ENCODE measurements at places on chromosomes 16 and 17.

DNA sequence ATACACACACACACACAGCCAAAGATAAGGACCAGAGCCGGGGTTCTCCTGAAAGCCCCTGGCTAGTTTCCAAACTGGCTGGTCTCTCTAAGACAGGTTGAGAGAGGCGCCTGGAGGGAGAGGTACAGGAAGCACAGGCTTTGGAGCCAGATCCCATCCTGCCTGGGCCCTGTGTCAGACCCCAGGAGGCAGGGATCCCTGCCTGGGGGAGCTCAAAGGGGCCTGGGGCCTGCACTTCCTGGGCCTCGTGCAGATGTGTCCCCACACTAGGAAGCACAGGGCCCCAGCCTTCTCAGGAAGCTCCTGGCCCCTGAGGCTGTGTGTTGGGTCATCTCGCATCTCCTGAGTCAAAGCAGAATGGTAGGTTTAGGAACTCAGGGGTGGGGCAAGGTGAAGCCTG, 16.0 kb downstream of the SLC5A10 start:
- DNase-seq = no peak

DNA sequence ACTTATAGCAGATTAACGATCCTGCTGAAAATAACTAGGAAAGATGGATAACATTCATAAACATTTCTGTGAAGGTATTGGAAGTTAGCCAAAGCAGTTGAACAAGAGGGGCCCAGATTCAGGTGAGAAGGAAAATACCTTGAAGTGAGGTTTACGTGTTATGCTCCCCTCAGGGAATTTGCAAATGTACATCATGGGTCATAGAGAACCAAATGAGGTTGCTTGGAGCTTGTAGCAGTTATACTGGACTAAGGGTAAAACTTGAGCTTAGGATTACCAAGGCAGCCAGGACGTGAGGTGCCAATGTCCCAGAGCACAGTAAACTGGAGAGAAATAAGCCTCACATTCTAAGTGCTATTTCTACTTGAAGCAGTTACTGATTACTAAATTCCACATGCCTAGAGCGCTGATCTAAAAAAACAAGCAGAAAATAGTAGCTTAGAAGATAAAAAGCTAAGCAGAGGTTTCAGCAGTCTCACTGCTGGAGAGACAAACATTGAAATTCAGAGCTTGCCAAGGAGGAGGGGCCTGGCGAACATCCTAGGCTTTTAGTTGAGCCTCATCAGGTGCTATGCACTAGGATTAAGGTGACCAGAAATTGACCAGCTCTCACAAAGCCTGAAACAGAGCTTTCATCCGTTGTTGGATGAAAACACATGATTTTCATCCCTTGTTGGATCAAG, 136.7 kb upstream of the FAM20A start:
- no peak for DNase-seq

- no peak for DNase-seq
Observed at GRCh38 chr17:14156689-14157088, 80.0 kb downstream of the CDRT15 start.

GRCh38 chr17:46108550-46109110, 84.6 kb downstream of the KANSL1 start:
- no peak for DNase-seq

DNA sequence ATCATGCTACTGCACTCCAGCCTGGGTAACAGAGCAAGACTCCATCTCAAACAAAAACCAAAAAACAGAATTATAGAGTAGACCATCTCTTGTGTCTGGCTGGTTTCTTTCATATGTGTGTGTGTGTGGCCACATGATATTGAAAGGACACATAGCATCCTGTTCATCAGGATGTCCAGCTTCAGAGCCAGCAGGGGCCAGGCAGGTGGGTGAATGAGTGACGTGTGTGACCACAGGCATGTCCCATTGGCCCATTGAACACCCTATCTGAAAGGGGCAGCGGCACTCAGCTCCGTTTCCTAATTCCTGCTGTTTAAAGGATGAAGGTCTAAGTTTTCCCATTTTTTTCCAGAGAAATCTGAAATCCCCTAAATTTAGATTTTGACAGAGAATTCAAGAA, 174.2 kb downstream of the PRKCB start:
- DNase-seq = no peak

GRCh38 chr17:19973156-19973555, 4.5 kb downstream of the AKAP10 start:
- no peak for DNase-seq

DNA sequence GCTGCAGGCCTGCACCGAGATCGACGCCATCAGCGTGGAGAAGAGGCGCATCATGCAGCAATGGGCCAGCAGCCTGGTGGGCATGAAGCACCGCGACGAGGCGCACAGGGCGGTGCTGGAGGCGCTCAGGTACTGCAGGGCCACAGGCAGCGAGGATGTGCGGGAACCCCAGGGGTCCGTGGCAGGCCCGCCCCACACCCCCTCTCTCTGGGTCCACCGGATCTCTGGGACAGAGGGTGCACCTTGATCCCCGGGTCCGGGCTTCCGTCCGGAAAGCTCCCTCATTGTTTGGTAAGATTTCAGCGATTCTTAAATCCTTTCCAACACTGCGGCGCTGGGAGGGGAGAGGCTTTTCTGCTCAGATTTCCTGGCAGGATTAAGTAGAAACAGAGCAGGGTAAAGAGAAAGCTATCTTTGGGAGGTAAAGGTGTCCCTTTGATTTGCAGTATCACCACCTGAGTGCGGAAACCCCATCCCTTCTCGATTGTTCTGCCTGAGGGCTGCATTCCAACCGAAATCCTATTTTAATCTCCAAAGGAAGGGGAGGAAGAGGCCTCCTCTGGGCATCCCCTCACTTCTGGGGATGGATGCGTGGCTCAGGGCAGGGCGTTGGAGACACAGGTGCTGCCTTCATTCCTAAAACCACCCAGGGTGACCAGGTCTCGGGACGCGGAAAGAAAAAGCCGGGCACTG, 29.2 kb downstream of the CCDC40 start:
- peak; percentile 86 for DNase-seq

- no peak for DNase-seq
Observed at GRCh38 chr17:32350666-32351418, 885 bp downstream of the ZNF207 start.

GRCh38 chr17:688100-688989, 26.3 kb downstream of the VPS53 start:
- no peak for DNase-seq
